ENCODE measurements at places on chromosomes 5 and 9. TPM values are rescaled to one million over a fixed set of nuclear protein-coding genes. Genes with fewer than 3 reads are reported as not detected.

PCDHB13 gene
- total RNA-seq = not detected

BARHL1 gene
- total RNA-seq = not detected

LHX2 gene
- total RNA-seq = not detected

ABHD17B gene
- total RNA-seq = 25.6 TPM

RLN2 gene
- total RNA-seq = 3.5 TPM

AK1 gene
- total RNA-seq = 54.6 TPM

BTNL8 gene
- total RNA-seq = not detected

PCDHGB2 gene
- 0.88 TPM for total RNA-seq

TLE4 gene
- total RNA-seq = 68.8 TPM

RFESD gene
- 5.0 TPM for total RNA-seq

ADGRV1 gene
- 0.06 TPM for total RNA-seq

EQTN gene
- total RNA-seq = not detected

ALDH1A1 gene
- 0.69 TPM for total RNA-seq

FAM78A gene
- 102 TPM for total RNA-seq

CTNND2 gene
- total RNA-seq = not detected

WNT8A gene
- not detected for total RNA-seq

RAB3C gene
- total RNA-seq = not detected

ANKDD1B gene
- 0.28 TPM for total RNA-seq

CARTPT gene
- not detected for total RNA-seq

ALDH1B1 gene
- 10.1 TPM for total RNA-seq

FUBP3 gene
- total RNA-seq = 34.7 TPM

LIFR gene
- not detected for total RNA-seq

ST8SIA4 gene
- total RNA-seq = 39.2 TPM

PCA3 gene
- not detected for total RNA-seq

LCN15 gene
- not detected for total RNA-seq

BAAT gene
- not detected for total RNA-seq

MAMDC2 gene
- total RNA-seq = not detected

SLC36A2 gene
- not detected for total RNA-seq

FBXL17 gene
- total RNA-seq = 13.5 TPM

SETX gene
- 69.4 TPM for total RNA-seq

PCDHB6 gene
- total RNA-seq = not detected

GABRA1 gene
- total RNA-seq = not detected

CDKN2B-AS1 gene
- total RNA-seq = 5.1 TPM

HACD4 gene
- total RNA-seq = 16.6 TPM

TAF11L10 gene
- total RNA-seq = not detected

KCNMB1 gene
- not detected for total RNA-seq

KIF27 gene
- total RNA-seq = 3.6 TPM

TMEM252 gene
- total RNA-seq = not detected

TMC1 gene
- not detected for total RNA-seq

DNAI1 gene
- total RNA-seq = not detected

SMIM33 gene
- 0.34 TPM for total RNA-seq

ARHGEF39 gene
- total RNA-seq = 13.1 TPM

SCGB3A2 gene
- total RNA-seq = not detected

GADD45G gene
- 10.1 TPM for total RNA-seq

GPR150 gene
- total RNA-seq = 1.2 TPM

SLC4A9 gene
- total RNA-seq = 0.31 TPM

REEP5 gene
- total RNA-seq = 59.0 TPM

PDGFRB gene
- total RNA-seq = 33.4 TPM

TLX3 gene
- total RNA-seq = not detected

UNC13B gene
- 1.1 TPM for total RNA-seq

CDKN2B gene
- 2.1 TPM for total RNA-seq

DHFR gene
- total RNA-seq = 67.4 TPM

CDC25C gene
- 11.9 TPM for total RNA-seq

SV2C gene
- 0.03 TPM for total RNA-seq

HMMR gene
- 54.5 TPM for total RNA-seq
